ENCODE measurements at places on chromosomes 11 and 22. TPM values are rescaled to one million over a fixed set of nuclear protein-coding genes. Genes with fewer than 3 reads are reported as not detected.

DNA sequence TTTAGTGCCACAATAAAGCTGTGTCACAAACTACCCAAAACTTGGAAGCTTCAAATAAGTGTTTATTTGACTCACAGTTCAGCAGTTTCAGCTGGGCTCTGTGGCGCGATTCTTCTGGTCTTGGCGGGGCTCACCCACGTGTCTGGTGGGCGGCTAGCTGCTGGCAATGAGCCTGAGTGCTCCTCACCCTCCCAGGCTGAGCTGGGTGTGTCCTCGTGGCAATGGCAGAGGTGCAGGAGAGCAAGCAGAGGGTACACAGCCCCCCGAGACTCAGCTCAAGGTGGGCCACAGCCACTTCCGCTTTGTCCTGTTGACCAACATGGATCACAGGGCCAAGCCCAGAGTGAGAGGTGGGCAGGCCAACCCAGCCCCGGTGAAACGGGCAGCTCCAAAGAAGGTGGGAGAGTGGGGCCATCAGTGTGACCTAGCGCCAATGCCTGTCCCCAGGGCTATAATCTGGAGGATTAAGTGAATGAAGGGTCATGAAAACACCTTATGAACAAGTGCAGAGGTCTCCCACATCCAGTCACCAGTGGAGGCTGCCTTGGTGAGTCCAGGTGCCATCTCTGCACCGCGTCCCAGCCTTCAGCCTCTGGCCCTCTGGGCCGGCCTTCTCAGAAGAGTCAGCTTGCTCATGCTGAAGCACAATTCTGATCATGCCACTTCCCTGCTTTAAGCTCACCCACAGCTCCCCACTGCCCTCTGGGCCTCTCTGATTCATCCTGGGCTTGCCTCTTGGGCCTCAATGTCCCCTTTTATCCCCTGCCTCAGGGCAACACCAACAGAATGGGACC lies 74.6 kb upstream of the RTL6 start:
- H3K4me1 ChIP-seq = no peaks in the 10 kb centered on the region
- H3K27me3 ChIP-seq = no peaks in the 10 kb centered on the region
- no peak overlapping the region for H3K27ac ChIP-seq
- H3K4me3 ChIP-seq = no peak overlapping the region
- DNase-seq = no peak

DNA sequence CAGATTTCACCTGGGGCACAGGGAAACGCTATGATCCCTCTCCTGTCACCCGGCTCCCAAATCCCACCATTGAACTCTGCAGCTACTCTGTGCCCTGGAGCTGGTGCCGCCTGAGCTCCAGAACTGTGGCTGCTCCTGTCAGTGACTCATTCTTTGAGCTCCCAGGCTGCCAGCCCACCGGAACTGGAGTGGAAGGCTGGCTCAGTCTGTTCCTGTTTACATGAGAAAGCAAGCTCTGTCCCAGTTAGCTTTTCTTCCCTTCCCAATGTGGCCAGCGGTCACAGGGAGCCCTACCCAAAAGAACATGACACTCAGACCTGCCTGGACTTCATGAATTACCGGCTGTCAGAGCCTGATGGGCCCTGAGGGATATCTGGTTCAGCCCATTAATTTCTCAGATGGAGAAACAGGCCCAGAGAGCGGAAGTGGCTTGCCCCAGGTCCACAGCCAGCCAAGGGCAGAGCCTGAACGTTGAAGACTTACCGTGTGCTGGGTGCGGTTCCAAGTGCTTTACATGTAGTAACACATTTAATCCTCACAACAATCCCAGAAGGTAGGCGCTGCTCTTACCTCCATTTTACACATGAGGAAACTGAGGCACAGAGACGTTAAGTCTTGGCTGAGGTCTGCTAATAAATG lies 23.8 kb upstream of the IGSF22 start:
- no peaks in the 10 kb centered on the region for H3K27me3 ChIP-seq
- H3K4me3 ChIP-seq = no peak overlapping the region
- peaks cover 2% of the 10 kb centered on the region for H3K4me1 ChIP-seq
- no peak overlapping the region for H3K27ac ChIP-seq

- peak; percentile 67 for DNase-seq
- H3K27ac ChIP-seq = no peak overlapping the region
- H3K36me3 ChIP-seq = no peaks in the 10 kb centered on the region
- no peaks in the 10 kb centered on the region for H3K27me3 ChIP-seq
- H3K4me3 ChIP-seq = no peak overlapping the region
- H3K4me1 ChIP-seq = no peaks in the 10 kb centered on the region
Observed at GRCh38 chr11:32231909-32232493, 141.1 kb downstream of the RCN1 start.

DNA sequence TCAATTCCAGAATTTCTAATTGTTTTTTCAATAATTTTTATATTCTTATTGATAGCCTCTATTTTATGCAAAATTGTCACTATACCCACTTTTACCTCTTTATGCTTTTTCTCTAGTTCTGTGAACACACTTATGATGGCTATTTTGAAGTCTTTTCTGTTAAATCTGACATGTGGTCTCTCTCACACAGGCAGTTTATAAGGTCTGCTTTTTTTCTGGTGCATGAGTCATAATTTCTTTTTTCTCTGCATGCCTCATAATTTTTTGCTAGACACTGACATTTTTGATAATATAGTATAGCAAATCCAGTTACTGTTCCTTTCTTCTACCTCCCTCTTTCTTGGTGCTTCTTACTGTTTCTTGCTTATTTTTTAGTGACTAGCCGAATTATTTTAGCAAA lies 36.0 kb downstream of the ZBTB44 start:
- no peak overlapping the region for H3K4me3 ChIP-seq
- DNase-seq = no peak
- no peak overlapping the region for H3K27ac ChIP-seq
- H3K27me3 ChIP-seq = no peaks in the 10 kb centered on the region

DNA sequence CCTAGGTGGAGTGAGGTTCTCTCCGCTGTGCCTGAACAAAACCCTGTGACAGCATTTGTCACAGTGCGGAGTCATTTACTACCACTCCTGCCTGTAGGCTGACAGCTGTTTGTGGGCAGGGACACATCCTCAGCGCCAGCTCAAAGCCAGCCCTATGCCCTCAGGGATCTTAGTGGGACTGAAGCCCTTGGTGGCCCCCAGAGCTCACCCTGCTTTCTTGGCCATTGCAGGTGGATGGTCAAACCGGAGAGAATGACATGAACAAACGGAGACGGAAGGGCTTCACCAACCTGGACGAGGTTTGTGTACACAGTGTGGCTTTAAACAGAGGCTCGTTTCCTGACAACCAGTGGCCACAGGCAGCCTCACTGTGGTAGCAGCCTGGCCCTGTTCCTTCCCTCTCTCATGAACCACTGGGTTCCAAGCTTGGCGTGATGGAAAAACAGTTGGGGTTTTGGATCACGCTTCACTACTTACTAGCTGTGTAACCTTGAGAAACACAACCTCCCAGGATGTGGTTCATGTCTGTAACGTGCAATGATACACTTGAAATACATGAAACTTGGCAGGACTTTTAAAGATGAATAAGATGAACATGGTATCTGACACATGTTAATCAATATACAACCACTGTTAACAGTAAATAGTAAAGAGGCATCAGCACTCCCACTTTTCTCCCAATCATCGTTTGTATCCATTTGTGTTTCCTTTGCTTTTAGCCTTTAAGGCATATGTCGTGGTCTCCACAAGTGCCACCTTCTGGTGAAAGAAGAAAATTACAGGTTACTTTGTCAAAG lies 125.8 kb downstream of the MICAL2 start:
- no peak overlapping the region for H3K4me3 ChIP-seq
- no peaks in the 10 kb centered on the region for H3K36me3 ChIP-seq
- H3K27me3 ChIP-seq = no peaks in the 10 kb centered on the region

DNA sequence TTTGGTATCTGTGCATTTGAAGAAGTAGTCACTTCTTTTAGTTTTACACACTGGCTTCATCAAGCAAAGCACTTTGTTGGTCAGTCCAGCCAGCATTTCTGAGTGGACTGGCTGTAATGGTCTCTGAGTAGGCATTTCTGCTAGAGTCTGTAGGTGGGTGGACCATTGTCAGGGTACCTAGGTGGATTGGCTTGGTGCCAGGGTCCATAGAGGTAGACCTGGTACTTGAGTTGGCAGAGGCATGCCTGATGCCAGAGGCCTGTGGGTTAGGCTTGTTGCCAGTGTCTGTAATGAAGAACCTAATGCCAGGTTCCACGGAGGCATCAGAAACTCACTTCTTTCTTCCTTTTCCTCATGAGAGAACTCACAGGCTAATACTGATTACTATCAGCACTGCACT lies 157.9 kb upstream of the C11orf87 start:
- no peak overlapping the region for H3K27ac ChIP-seq
- no peaks in the 10 kb centered on the region for H3K4me1 ChIP-seq
- no peak overlapping the region for H3K4me3 ChIP-seq
- H3K36me3 ChIP-seq = peaks cover 7% of the 10 kb centered on the region

- no peaks in the 10 kb centered on the region for H3K4me1 ChIP-seq
- H3K4me3 ChIP-seq = peak overlapping the region; percentile 58
- no peak overlapping the region for H3K27ac ChIP-seq
- no peak for DNase-seq
- no peaks in the 10 kb centered on the region for H3K27me3 ChIP-seq
- peaks cover 12% of the 10 kb centered on the region for H3K36me3 ChIP-seq
Observed at GRCh38 chr11:6404342-6405051, 14.2 kb downstream of the SMPD1 start.

- no peaks in the 10 kb centered on the region for H3K4me1 ChIP-seq
- H3K36me3 ChIP-seq = peaks cover 6% of the 10 kb centered on the region
- DNase-seq = peak; percentile 57
Observed at GRCh38 chr11:78659326-78660270, 84.9 kb upstream of the NARS2 start.

DNA sequence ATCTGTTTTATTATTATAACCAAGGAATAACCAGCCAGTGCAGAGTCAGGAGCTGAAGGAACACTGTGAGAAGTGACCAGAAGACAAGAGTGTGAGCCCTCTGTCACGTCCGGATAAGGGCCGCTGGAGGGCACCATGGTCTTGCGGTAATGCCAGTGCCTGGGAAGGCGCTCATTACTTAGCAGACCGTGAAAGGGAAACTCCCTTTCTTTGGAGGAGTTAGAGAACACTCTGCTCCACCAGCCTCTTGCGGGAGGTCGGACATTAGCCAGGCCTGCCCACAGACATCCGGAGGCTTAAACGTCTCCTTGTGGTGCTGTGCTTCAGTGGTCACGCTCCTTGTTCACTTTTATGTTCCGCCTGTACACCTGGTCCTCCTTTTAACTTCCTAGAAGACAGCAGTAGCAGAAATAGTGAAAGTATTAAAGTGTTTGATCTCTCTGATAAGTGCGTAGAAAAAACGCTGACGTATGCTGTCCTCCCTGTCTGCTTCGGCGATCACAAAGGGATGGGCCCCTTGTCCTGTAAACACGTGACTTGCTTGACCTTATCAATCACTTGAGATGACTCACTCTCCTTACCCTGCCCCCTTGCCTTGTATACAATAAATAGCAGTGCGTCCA lies 120.6 kb upstream of the LMO1 start:
- H3K4me1 ChIP-seq = no peaks in the 10 kb centered on the region
- H3K27me3 ChIP-seq = no peaks in the 10 kb centered on the region
- no peaks in the 10 kb centered on the region for H3K36me3 ChIP-seq
- no peak overlapping the region for H3K4me3 ChIP-seq
- no peak overlapping the region for H3K27ac ChIP-seq

DNA sequence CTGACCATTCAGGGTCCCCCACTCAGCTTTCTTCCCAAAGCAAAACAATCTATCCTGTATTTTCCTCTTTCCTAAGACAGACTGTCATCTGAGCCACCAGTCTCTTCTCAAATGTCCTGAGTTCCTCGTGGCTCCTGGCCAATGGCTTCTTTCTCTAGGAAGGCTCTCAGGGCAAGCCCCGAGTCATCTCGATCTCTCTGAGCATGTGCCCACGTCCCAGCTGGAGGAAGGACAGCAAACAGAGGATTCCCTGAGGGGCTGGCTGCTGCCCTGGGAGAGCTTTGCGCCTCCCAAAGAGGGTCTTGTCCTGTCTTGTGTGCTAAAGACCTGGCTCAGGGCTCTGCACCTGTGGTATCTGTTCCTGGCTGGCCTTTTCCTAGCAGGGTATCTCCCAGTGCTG lies 8.3 kb downstream of the SLC37A2 start:
- peak; percentile 27 for DNase-seq
- no peaks in the 10 kb centered on the region for H3K27me3 ChIP-seq
- H3K27ac ChIP-seq = no peak overlapping the region
- no peak overlapping the region for H3K4me3 ChIP-seq
- no peaks in the 10 kb centered on the region for H3K4me1 ChIP-seq

DNA sequence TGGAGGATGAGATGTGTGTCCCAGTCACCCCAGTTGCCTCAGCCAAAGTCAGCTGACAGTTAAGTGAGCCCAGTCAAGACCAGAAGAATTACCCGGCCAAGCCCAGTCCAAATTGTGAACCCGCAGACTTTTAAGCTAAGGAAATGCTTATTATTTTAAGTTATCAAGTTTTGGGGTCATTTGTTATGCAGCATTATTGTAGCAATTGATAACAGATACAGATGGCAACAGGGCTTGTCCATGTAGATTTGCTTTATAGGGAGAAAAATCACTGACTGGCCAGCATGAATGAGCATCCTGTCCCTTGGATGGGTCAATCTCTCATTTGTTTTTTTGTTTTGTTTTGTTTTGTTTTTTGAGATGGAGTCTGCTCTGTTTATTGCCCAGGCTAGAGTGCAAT lies 22.9 kb downstream of the SDHAF2 start:
- H3K4me3 ChIP-seq = no peak overlapping the region
- H3K4me1 ChIP-seq = no peaks in the 10 kb centered on the region
- no peaks in the 10 kb centered on the region for H3K27me3 ChIP-seq
- H3K36me3 ChIP-seq = peaks cover 9% of the 10 kb centered on the region
- DNase-seq = no peak
- no peak overlapping the region for H3K27ac ChIP-seq

GRCh38 chr11:72119198-72119597 lies 6.7 kb upstream of the ANAPC15 start:
- H3K27ac ChIP-seq = no peak overlapping the region
- DNase-seq = no peak
- H3K36me3 ChIP-seq = no peaks in the 10 kb centered on the region
- no peaks in the 10 kb centered on the region for H3K27me3 ChIP-seq

- no peaks in the 10 kb centered on the region for H3K36me3 ChIP-seq
- H3K4me3 ChIP-seq = no peak overlapping the region
- peak; percentile 14 for DNase-seq
- no peaks in the 10 kb centered on the region for H3K27me3 ChIP-seq
- no peaks in the 10 kb centered on the region for H3K4me1 ChIP-seq
Observed at GRCh38 chr22:43434928-43435311, 23.1 kb downstream of the MPPED1 start.

Gene PKP3
- total RNA-seq = 41.7 TPM

Gene NRIP3
- total RNA-seq = 4.2 TPM

Gene PAMR1
- total RNA-seq = 2.4 TPM

Gene APOL3
- 0.13 TPM for total RNA-seq

Gene MLC1
- total RNA-seq = not detected

Gene OR52N4
- total RNA-seq = not detected

Gene WNT11
- not detected for total RNA-seq

Gene F2
- not detected for total RNA-seq

Gene DDI1
- total RNA-seq = not detected

Gene NARS2
- total RNA-seq = 28.8 TPM

Gene MICAL3
- total RNA-seq = 50.2 TPM

Gene CEND1
- total RNA-seq = 0.81 TPM

Gene NFAM1
- total RNA-seq = 0.68 TPM

Gene GLB1L2
- total RNA-seq = 2.4 TPM

Gene C11orf87
- 0.11 TPM for total RNA-seq

Data from H9 (cell line).